ENCODE measurements at places on chromosomes 6 and 20.

DNA sequence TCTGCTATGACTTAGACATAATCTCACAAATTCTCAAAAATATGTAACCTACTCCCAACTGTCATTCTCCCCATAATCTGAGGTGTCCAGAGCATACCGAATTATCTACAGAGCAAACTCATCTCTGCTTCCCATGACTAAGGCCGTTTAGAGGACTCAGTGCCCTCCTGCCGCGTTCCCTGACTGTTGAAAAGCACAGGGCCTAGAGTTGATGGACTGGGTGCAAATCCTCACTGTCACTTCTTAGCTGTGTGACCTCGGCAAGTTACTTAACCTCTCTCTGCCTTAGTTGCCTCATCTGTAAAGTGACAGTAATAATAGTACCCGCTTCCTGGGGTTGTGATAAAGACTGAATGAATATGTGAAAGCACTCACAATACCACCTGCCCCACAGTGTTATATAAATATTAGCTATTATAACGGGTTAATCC, 4.7 kb upstream of the TUBB2A start:
- peak; percentile 8 for DNase-seq

DNA sequence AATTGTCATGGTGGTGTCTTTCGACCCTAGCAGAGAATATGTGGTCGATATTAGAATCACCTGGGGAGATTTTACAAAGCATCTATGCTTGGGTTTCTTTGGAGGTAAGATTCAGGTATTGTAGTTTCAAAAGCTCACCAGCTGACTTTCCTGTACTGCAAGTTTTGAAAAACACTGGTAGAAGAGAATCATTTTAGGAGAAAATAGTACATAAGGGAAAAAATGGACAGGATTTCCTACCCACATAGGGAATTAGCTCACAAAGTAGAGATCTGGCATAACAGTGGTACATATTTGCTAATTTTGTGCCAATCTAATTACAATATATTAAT, 27.4 kb upstream of the ABT1 start:
- no peak for DNase-seq

DNA sequence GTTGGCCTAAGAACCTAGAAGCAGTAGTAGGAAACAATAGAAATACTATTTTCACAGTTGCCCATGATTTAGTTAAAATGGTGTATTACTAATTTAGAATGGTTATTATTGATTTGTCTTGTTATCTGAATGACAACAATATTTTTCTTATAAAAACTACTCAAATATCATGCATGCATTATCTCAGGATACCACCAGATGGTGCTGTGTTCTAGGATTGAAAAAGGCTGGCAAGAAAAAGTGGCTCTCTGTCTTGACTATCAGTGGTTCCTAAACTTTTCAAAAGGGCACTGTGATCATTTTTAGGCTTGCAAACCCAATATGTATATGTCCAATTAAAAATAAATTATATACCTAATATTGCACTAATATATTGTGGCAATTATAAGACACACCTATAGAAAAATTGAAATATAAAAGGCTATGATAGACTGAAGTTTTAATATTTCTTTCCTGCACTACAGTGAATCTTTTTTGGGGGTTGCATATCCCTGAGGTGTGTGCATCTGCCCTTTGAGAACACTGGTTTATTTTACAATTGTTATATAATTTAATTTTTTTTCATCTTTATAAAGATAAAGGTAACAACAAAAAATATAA, 131.7 kb upstream of the MLIP start:
- peak; percentile 49 for DNase-seq

DNA sequence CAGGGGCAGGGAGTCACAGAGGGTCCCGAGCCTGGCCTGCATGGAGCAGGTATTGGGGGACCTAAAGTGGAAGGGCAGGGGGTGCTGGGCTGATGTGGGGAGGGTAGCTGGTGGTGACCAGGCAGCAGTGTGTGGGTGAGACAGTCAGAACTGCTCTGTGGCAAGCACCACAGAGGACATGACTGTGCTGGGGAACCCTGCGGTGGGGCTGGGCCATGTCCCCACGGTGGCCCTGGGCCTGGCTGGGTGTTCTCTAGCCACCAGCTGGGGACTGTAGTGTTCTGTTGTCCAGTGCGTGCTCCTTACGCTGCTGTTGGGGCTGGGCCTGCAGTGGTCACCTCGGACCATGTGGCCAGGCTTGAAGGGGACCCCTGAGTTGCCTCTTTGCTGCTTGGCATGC, 3.6 kb downstream of the SS18L1 start:
- DNase-seq, result no peak

DNA sequence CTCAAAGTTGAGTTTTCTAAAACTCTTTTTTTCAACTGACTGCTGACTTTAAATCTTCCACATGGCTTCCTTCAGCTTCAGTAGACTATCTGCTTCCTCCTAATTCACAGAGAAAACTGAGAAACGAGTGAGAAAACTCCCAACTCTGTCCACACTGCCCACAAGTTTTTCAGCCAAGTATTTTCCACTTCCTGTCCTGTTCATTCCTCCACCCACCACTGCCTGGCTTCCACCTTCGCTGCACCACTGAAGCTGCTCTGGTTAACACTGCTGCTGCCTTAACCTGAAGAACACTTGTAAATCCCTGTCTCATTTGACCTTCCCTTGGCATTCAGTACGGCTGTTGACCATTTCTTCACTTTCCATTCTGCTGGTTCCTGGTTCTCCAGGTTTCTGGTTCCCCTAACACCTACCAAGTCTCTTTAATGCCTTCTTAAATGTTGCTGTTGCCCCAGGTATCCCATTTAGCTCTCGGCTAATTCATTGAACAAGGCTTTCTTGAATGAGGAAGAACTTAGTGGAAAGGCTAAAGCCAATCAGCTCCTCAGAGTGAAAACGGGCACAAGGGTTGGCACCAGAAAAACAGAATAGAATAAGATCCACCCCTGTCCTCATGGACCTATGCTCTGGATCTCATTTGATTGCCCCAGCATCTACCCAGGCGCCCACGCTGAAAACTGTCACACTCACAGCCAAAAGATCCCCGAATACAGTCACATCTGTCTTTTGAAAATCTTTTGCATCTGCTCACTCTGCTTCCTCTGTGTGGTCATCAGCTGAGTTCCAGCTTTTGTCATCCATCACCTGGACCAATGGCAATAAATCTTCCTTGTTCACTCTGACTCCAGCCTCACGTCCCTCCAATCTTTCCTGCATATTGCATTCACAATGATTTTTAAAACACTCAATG, 104.4 kb upstream of the TAB2 start:
- no peak for DNase-seq

GRCh38 chr20:31587545-31588389, 17.3 kb upstream of the ID1 start:
- no peak for DNase-seq

DNA sequence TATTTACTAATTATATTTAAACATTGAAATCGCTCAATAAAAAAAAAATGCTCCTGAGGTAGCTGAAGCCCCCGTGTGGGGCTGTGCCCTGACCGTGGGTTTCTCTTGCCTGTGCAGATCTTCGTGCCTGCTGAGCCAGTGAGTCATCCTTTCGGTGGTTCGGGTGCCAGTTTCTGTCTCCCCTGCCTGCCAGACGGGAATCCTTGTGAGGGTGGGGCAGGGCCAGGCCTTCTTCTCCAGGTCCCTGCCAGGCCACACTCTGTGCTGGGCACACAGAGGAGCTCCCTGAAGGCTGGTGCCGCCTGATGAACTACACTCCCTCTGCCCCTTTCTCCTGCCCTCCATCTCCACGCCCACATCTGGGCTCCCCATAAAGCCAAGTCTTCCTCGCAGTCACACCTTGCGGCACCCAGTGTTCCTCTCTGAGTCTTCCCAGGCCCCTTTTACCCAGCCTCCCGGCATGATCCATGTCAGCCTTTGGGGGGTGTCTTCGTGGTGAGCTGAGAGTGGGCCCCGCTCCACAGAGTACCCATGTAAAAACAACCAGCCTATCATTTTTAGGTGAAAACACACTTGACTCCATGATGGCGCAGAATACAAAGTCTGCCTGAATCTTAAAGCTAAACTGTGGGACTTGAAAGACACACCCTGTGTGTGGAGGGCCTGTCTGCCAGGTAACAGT, 19.3 kb downstream of the FGD2 start:
- DNase-seq, result peak; percentile 70

- DNase-seq, result peak; percentile 44
Observed at GRCh38 chr6:71410681-71411080, 122.1 kb downstream of the OGFRL1 start.

DNA sequence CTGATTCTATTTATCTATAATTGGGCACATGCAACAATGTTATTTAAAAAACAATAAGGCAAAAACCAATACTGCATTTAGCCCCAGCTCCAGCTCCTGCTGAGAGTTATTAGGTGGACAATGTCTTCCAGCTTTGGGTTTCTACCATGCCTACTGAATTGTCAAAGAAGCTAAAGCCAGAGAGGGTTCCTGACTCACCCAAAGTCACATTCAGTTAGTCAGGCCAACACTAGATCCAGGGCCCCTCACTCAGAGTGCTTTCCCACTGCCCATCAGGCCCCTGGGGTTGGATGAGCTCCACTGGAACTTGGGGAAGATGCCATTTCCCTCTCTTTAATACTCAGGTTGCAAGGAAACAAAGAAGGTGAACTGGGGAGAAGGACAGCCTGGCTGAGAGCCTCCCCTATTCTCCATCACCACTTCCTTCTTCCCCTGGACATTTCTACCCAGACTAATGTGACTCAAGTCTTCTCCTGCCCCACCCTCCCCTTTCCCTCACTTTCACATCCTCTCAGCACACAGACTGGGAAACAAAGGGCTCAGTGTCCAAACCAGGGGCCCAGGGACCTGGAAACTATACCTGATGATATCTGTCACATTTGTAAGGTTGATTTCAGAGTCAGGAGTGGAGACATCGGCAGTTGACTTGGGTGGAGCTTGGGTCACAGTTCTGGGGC, 6.0 kb downstream of the TREM1 start:
- no peak for DNase-seq

- no peak for DNase-seq
Observed at GRCh38 chr6:24876499-24877465, 59.0 kb downstream of the RIPOR2 start.

- DNase-seq, result no peak
Observed at GRCh38 chr20:50887576-50887975, 43.7 kb downstream of the ADNP start.

- DNase-seq, result no peak
Observed at GRCh38 chr6:1796706-1797529, 187.2 kb downstream of the FOXC1 start.

DNA sequence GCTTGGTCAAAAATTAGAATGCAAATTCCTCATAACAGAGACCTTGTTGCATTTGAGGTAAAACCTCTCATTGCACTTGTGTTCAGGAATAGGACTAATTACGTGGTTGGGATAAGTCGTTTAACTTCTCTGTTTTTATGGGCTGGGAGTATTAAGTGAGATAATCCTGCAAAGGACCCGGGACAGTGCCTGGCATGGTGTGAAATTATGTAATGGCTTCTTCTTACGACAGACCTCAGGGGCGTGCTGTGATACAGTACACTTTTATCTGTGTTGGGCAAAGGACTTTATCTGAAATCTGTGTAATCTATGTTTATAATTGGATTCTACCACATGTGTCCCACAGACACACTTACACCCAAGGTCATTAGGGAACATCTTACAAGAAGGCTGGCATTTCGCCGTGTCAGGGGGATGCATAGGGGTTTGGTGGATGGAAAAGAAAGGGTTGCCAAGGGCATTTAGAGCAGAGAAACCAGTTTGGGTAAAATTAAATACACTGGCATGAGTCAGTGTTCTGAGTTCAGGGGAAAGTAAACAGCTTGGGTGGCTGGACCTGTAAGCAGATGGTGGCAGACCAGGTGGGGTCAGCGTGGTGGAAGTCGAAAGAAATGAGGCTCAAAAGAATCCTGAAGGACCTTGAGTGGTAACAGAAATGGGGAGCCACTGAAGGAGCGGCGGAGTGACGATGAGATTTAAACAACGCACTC, 17.2 kb upstream of the RTF2 start:
- DNase-seq, result no peak

- DNase-seq, result no peak
Observed at GRCh38 chr20:42721923-42722322, 467.8 kb downstream of the PTPRT start.

GRCh38 chr6:159582736-159583135, 110.3 kb downstream of the SOD2 start:
- DNase-seq, result no peak

- DNase-seq, result no peak
Observed at GRCh38 chr6:38370653-38371601, 268.8 kb downstream of the BTBD9 start.

GRCh38 chr6:19157486-19157885, 679.7 kb upstream of the ID4 start:
- no peak for DNase-seq

GRCh38 chr20:62303340-62304226, 786 bp downstream of the ADRM1 start:
- DNase-seq, result peak; percentile 11

DNA sequence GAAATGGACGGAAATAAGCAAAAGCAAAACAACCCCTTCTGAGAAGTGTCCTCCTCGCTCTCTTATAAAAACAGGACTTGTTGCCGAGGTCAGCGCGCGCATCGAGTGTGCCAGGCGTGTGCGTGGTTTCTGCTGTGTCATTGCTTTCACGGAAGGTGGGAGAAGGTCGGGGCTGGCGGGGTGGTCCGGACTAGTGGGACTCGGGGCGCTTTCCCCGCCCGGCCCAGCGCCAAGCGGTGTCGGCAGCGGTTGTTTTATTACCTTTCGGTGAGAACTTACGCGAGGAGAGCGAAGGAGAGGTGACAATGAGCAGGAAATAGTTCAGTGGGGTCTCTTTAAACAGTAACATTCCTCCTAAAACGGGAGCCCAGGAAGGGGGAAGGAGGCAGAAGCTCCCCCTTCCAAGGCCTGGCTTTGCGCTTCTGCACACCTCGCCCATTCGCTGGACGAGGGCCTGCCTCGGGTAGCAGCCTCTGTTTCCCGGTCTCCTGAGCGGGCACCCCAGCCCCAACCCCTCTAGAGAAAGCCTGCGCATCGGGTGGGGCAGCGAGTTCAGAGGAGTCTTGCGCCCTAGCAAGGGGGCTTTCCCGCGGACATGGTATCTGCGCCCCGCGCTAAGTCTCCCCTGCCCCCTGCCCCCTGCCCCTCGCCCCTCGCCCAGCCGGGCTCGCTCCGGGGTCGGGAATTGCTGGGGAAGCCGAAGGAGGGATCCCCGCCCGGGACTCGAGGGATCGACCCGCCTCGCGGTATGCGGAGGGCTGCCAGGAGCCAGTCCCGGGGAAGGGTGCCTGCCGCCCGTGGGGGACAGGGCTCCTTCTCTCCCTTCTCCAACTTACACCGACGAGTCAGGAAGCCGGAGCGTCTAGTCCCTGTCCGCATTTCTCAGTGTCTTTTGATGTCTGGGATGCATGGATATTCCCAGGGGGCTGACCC, 1.2 kb upstream of the TBXT start:
- DNase-seq, result no peak

DNA sequence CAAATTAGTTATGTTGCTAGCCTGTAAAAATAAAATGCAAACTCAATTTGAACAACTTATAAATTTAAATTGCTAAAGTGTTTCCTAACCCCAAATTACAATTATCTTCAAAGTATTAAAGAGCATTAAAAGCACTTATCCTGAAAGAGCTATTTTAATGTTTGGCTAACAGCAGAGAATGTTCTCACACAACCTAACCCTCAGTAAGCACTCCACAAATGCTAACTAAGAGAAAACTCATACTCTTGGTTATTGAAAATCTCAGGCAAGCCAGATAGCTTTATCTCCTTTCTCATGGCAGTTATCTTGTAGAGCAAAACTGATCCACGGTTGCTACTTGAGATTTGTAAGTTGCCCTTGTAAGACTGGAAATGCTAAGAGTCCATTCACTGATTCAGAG, 30.5 kb upstream of the ADGRF1 start:
- no peak for DNase-seq
